ENCODE measurements at places on chromosomes 13 and 19.

DNA sequence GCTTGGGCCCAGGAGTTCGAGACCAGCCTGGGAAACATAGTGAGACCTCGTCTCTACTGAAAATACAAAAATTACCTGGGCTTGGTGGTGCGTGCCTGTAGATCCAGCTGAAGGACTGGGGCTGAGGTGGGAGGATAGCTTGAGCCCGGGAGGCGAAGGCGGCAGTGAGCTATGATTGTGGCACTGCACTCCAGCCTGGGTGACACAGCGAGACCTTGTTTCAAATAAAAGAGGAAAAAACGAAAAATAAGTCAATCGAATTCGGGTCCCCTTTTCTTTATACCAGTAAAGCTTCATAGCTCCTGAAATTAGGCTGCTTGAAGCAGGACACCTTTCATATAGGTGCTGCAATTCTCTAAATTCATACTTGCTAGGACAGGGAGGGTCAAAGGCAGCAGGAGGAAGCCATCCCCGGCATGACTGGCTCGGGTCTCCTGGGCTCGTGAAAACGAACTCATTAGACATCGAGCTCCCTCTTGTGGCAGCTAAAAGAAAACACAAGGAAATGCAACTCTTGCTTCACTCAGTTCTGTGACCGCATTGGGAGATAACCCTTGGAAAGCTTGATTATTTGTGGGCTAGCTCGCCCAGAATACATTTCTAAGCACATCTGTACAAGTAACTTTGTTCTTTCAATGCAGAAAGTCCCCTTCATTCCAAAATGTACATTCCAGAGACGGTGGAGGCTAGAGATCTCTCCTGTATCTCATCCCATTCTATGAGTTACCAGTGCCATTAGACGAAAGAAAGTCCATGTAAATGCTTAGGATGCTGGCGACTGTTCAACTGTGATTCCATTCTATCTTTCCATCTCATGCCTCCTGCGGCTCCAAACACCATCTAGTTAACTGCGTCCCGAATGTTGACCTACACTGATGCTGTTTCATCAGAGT lies 16.8 kb downstream of the FPR2 start:
- H3K36me3 ChIP-seq: no peaks in the 10 kb centered on the region
- no peak overlapping the region for H3K27ac ChIP-seq
- peaks cover 14% of the 10 kb centered on the region for H3K27me3 ChIP-seq
- peaks cover 5% of the 10 kb centered on the region for H3K4me1 ChIP-seq
- no peak overlapping the region for H3K4me3 ChIP-seq

DNA sequence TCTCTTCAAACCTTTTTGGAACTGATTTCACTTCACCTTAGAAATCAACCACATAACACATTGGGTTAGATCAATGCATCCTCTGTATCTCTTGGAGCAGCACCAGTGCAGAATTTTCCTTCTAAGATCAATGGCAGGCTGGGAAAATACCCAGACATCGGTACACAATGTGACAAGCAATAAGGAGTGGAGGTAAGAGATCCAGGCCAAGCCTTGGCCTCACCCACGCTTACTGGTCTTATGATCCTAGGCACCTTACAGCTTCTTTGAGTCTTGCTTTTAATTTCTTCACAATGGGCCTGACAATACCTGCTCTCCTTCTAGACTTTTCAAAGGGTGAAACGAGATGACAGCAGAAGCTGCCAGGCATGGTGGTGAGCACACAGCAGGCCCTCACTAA lies 232.0 kb downstream of the LACC1 start:
- H3K27ac ChIP-seq: no peak overlapping the region
- H3K4me1 ChIP-seq: peaks cover 12% of the 10 kb centered on the region
- no peaks in the 10 kb centered on the region for H3K36me3 ChIP-seq
- DNase-seq: no peak
- no peaks in the 10 kb centered on the region for H3K27me3 ChIP-seq

GRCh38 chr13:58329746-58330145 lies 698.2 kb downstream of the PCDH17 start:
- no peaks in the 10 kb centered on the region for H3K36me3 ChIP-seq
- no peak overlapping the region for H3K27ac ChIP-seq
- no peaks in the 10 kb centered on the region for H3K4me1 ChIP-seq
- no peak for DNase-seq
- H3K4me3 ChIP-seq: no peak overlapping the region
- no peaks in the 10 kb centered on the region for H3K27me3 ChIP-seq

DNA sequence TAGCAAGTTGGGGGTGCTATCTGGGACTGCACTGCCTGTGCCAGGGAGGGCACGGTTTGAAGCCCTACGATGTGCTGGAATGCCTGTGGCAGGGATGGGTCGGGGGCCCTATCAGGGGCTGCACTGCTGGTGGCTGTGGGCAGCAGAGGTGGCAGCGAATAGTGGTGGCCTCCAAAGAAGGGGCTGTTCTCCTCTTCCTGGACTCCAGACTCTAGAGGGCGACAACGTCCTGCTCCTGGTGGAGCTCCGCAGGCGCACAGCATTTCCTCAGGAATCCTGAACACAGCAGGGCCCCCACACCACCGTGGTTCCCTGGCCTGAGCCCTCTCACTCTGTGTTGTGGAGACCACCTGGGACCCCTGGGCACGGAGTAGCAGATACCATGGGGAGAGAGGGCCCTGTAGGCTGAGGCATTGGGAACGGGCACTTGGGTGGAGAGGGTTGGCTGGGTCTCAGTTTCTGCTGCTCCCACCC lies 145.6 kb downstream of the TNFRSF19 start:
- no peaks in the 10 kb centered on the region for H3K4me1 ChIP-seq
- no peak overlapping the region for H3K4me3 ChIP-seq
- H3K27ac ChIP-seq: no peak overlapping the region
- H3K27me3 ChIP-seq: no peaks in the 10 kb centered on the region
- no peaks in the 10 kb centered on the region for H3K36me3 ChIP-seq
- peak; percentile 22 for DNase-seq

DNA sequence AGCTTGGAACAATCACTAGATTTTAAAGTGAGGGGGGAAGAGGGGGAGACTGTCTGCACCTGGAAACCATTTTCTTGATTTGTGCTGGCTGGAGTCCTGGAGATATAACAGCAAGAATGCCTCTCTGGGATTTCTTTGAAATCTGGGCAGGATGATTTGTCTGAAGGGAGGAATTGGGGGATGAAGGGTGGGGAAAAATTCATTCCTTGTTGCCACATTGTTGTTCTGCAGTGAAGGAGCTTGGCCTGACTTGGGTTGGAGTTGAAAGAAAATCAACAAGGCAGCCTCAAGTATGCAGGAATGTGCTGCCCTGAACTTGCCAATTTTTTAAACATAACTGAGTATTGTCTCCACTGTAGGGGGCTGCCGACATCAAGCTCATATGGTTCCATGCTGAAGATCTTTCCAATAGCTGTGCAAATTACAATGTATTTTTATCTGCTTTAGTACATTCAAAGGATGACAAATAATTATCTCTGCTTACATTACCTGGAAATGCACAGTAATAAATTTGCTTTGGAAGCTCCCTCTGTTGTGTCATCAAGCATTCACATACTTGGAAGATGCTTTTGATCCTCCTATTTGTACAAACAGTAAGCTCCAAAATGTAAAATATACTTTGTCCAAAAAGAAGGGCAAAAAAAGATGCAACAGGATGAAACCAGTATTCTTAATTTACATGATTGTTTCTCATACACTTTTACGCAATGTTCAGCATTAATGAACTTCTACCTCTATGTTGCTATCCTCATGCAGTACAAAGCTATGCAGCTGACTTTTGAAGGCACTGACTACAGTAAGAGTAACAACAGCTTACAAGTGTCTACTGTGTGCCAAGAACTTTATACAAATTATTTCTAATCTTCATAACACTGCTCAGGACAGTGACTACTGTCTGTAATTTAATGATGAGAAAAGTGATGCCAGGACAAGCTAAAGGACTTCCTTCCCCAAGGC lies 627.9 kb upstream of the KLF12 start:
- no peak overlapping the region for H3K27ac ChIP-seq
- DNase-seq: no peak
- H3K27me3 ChIP-seq: no peaks in the 10 kb centered on the region
- H3K4me3 ChIP-seq: no peak overlapping the region
- no peaks in the 10 kb centered on the region for H3K36me3 ChIP-seq

- H3K4me3 ChIP-seq: no peak overlapping the region
- peak; percentile 26 for DNase-seq
- H3K27ac ChIP-seq: no peak overlapping the region
- no peaks in the 10 kb centered on the region for H3K36me3 ChIP-seq
- H3K4me1 ChIP-seq: no peaks in the 10 kb centered on the region
Observed at GRCh38 chr19:53906211-53907192, 2.6 kb upstream of the CACNG7 start.

DNA sequence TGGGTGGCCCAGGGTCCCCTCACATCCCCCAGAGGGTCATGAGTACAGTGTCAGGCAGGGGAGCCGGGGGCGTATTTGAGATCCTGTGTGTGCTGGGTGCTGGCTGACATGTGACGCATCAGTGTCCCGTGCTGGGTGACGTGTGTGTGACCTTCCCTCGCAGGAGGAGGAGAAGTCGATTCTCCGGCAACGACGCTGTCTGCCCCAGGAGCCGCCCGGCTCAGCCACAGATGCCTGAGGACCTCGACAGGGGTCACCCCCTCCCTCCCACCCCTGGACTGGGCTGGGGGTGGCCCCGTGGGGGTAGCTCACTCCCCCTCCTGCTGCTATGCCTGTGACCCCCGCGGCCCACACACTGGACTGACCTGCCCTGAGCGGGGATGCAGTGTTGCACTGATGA lies 25.8 kb downstream of the PNPLA6 start:
- no peaks in the 10 kb centered on the region for H3K27me3 ChIP-seq
- no peak overlapping the region for H3K27ac ChIP-seq
- DNase-seq: no peak
- H3K4me3 ChIP-seq: no peak overlapping the region

DNA sequence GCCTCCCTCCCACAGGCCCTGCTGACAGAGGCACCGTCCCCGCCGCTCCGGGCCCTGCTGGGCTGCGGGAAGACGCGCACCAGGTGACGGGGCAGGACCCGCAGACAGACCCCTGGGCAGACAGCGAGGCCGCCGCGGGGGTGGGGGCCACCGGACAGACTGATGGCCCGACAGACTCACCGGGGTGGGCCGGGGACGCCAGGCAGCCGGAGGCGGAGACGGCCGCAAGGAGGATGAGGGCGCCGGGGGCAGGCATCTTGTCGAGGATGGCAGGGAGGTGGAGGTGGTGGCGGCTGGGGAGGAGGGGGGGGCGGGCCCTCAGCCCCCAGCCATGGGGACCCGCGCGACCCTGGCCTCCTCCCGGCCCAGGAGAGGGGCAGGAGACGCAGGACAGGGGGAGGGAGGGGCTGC lies 309 bp downstream of the LMTK3 start:
- no peak overlapping the region for H3K27ac ChIP-seq
- DNase-seq: no peak
- peaks cover 28% of the 10 kb centered on the region for H3K4me1 ChIP-seq
- no peak overlapping the region for H3K4me3 ChIP-seq
- H3K36me3 ChIP-seq: no peaks in the 10 kb centered on the region
- no peaks in the 10 kb centered on the region for H3K27me3 ChIP-seq

GRCh38 chr19:30663611-30664174 lies 291.5 kb downstream of the ZNF536 start:
- H3K36me3 ChIP-seq: no peaks in the 10 kb centered on the region
- no peak for DNase-seq
- no peak overlapping the region for H3K4me3 ChIP-seq
- H3K27ac ChIP-seq: no peak overlapping the region
- no peaks in the 10 kb centered on the region for H3K4me1 ChIP-seq

DNA sequence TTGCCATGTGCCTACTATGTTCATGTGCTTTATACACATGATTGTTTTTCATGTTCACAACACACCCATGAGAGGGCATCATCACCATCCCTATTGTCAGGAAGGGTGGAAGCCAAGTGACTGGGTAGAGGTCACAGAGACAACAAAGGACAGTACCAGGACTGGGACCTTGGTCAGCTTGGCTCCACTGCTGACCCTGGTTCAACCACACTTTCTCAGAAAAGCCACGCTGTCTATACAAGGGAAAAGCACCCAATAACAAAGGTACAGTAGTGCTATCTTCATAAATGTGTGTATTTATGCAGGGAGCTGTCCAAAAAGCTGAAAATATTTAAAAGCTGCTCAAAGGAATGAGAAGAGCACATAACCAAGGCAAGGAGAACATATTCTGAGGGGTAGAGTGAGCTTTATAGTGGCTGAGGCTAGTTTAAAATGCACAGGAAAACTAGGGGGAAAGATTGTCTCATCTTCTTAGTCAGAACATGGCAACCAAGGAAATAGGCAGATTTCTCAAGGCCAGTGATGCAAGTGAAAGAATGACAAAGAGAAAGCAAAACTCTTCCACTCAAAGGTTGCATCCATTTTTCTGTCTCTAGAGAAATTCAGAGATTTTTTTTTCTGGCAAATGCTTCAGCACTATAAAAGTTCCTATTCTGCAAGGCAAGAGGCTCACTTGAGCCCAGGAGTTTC lies 415.0 kb downstream of the FOXO1 start:
- DNase-seq: no peak
- no peak overlapping the region for H3K4me3 ChIP-seq
- H3K4me1 ChIP-seq: no peaks in the 10 kb centered on the region
- no peak overlapping the region for H3K27ac ChIP-seq
- no peaks in the 10 kb centered on the region for H3K27me3 ChIP-seq
- H3K36me3 ChIP-seq: no peaks in the 10 kb centered on the region

DNA sequence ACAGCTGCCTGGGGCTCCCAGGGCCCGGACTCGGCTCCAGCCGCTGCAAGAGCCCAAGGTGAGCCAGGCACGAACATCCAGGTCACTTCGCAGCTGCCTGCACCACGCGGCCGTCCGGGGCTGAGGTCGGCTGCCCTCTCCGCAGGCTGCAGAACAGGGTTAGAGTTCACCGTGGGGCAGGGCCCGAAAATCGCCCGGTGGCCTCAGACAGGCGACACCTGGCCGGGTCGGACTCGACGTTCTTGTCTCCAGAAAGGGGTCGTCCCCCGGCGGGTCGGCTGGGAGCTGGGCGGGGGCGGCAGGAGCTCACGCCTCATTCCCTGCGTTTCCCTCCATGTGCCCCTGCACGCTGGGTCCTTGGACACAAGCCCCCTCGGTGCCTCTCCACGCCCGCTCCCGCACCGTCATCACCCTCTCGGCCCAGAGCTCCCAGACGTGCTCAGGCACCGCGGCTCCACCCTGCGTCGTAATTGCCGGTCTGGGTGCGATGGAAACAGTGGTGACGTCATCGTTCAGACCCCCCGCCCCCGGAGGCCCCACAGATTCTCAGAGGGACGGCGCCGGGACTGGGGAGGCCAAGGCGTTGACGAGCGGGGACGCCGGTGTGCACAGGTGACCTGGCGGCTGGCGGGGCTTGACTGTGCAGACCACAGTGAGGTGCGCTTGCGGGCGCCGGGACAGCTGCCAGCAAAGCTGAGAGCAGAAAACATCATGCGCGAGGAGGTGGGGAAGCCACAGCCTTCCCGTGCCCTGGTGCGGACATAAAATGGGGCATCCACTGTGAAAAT lies 4.0 kb upstream of the GRIN3B start:
- peaks cover 28% of the 10 kb centered on the region for H3K36me3 ChIP-seq
- H3K4me3 ChIP-seq: no peak overlapping the region
- peaks cover 9% of the 10 kb centered on the region for H3K4me1 ChIP-seq
- peaks cover 6% of the 10 kb centered on the region for H3K27me3 ChIP-seq
- DNase-seq: peak; percentile 57
- no peak overlapping the region for H3K27ac ChIP-seq

- H3K27ac ChIP-seq: no peak overlapping the region
Observed at GRCh38 chr13:22618002-22618401, 562.8 kb upstream of the SGCG start.

GRCh38 chr13:29677627-29678026 lies 82.1 kb upstream of the SLC7A1 start:
- no peaks in the 10 kb centered on the region for H3K4me1 ChIP-seq
- no peak for DNase-seq
- no peaks in the 10 kb centered on the region for H3K36me3 ChIP-seq
- peaks cover 14% of the 10 kb centered on the region for H3K27me3 ChIP-seq

GRCh38 chr13:82196087-82196486 lies 1686.2 kb downstream of the SLITRK1 start:
- no peak overlapping the region for H3K4me3 ChIP-seq
- no peaks in the 10 kb centered on the region for H3K27me3 ChIP-seq
- no peaks in the 10 kb centered on the region for H3K36me3 ChIP-seq
- H3K27ac ChIP-seq: no peak overlapping the region

Measured in DND-41 (cell line).